ENCODE measurements at places on chromosomes 12 and 14.

DNA sequence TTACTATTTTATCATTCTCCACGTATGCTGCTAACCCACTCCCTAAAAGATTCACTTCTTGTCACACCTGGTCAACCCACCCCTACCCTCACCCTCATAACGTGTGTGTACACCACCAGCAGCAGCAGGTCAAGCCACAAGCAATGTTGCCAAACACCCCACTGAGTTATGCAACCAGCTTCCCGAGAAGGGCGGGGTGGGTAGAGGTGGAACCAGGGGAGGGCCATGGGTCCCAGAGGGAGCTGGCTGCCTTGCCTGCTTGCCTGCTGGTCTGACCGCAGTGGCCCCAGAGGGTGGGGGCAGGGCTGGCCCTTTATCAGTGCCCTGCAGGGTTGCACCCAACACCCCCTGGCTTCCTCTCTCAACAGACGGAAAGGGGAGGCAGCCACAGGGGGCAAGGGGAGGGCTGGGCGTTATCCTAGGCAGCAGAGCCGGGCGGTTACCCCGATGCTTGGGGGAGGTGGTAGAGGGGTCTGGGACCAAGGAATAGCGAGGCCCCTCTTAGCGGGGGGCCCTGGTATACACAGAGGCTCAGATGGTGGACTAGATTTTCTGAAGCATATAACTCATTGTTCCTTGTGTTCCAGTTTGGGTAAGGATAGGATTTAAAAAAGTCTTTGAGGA, 3.5 kb upstream of the NFE2 start:
- no peak for DNase-seq

DNA sequence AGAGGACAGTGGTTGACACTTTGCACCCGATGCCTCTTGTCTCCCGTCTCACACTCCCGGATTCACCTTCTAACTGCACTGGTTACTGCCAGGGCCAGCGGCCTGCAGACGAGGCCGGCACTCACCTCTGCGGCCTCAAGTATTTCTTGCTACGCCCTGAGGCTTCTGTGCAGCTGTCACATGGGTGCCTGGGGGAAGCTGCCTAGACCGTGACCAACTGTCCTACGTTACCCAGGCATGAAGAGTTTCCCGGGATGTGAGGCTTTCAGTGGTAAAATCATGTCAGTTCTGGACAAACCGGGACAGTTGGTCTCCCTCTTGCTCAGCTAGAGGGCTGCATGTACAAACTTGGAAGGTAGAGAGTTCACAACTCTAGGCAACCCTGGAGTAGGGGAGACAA, 274.5 kb downstream of the GLT1D1 start:
- DNase-seq, result no peak

GRCh38 chr14:38186216-38186615, 21.5 kb upstream of the SSTR1 start:
- no peak for DNase-seq

DNA sequence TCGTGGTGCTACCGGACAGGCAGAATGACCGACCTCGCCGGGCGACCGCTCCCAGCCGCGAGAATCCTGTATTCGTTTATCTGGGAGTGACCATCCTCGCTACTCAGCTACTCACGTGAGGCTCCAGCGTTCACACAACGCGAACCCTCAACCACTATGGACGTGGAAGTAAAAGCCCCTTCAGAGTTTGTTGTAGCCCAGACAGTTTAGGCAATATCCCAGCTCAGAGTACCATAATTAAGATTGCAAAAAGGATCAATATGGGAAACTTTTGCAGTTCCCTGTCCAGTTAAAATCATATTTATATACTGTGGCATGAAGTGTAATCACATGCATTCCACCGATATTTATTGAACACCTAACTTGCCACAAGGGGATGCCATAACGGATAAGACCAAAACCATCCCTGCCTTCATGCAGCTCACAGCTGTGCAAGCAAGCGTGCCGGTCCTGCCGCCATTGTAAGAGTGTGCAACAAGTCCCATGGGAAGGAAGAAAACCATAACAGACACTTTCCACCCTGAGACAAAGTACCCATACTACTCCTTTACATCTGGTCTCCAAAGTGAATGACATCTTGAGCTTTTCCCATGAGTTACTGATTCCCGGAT, 938 bp upstream of the MAX start:
- no peak for DNase-seq
